ENCODE measurements at places on chromosomes 1 and 21.
A peak's percentile ranks its signal among the peaks of the same experiment; 100 is the strongest.

DNA sequence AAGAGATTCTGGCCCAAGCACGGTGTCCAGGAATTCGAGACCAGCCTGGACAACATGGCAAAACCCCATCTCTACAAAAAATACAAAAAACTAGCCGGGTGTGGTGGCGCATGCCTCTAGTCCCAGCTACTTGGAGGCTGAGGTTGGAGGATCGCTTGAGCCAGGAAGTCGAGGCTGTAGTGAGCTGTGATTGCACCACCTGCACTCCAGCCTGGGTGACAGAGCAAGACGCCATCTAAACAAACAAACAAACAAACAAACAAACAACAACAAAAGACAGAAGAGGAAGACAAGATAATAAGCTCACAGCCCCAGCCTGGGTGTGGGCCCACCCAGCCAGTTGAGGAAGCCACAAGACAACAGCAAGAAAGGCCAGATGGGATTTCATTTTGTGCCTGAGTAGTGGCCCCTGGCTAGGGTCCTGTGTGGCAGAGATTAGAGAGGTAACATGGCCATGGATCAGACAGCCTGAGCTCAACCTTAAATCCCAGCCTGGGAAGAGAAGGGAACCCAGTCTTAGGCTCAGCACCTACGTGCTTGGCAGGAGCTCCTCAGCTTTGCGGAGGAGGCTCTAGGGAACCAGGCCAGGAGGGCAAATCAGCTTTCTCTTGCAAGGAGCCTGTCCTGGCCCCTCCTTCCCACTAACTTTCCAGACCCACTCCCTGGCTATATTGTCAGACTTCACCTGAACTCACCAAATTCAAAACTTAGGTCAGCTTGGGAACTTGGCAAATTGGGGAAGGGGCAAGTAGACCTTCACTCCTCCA, 4.9 kb upstream of the BEST4 start:
- no peak for DNase-seq

GRCh38 chr1:21587602-21587953, 78.4 kb downstream of the ALPL start:
- no peak for DNase-seq

GRCh38 chr1:2588661-2589430, 2.3 kb downstream of the PRXL2B start:
- DNase-seq = no peak

- no peak for DNase-seq
Measured at GRCh38 chr1:64564891-64565290, 95.0 kb downstream of the CACHD1 start.

DNA sequence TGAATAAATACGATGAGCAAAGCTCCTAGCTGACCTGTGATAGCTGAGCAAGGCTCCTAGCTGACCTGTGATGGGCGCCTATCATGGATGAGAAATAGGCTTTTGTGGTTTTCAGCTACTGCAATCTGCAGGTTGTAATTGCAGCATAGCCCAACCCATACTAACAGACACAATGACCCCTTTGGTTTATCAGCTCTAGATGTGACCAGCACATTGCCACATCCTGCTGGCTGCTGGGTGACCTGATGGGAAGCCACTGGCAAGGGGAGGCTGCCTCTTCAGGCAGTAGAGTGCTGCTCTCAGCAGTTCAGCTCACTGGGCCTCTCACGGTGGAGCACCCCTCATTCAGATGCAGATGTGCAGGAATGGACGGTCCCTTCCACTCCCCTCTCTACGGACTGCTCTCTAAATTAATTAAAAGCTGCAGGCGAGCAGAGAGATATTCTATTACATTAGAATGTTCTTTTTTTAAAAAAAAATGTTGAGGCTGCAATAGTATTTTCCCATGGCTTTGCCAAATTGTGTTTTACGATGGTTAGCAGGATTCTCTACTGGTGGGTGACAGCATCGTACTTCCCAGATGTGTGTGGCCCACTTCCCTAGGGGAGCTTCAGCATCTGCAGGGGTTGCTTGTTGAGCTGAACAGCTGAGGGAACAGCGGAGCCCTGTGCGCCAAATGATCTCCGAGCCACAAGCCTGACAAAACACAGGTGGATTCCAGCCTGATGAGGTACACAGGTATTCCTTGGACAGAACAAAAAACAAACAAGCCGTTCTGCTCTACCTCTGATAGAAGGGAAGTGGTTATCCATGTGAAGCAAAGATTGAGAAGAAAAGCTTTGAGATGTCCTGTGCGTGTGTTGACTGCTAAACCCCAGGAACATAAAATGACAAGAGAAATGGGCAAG, 65.0 kb downstream of the SYT6 start:
- DNase-seq = no peak

DNA sequence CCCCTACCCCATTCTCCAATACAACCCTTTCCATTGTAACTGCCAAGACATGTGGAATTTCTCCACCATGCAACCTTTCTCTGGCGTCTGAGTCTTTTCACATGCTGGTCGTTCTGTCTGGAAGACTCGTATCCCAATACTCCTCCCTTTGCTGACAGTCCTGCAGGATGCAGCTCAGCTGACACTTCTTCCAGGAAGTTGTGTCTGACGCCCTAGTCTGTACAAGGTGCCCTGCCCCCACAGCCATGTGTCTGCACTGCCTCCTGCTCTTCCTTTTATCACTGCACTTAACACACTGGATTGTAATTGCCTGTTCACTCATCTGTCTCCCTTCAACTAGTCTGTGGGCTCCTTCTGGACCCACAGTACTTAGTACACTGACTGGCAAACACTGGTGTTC, 188.0 kb downstream of the LMX1A start:
- DNase-seq = no peak

GRCh38 chr1:25971066-25971810, 26.6 kb downstream of the PAFAH2 start:
- DNase-seq = no peak

- no peak for DNase-seq
Measured at GRCh38 chr1:184649451-184649888, 105.2 kb downstream of the EDEM3 start.

DNA sequence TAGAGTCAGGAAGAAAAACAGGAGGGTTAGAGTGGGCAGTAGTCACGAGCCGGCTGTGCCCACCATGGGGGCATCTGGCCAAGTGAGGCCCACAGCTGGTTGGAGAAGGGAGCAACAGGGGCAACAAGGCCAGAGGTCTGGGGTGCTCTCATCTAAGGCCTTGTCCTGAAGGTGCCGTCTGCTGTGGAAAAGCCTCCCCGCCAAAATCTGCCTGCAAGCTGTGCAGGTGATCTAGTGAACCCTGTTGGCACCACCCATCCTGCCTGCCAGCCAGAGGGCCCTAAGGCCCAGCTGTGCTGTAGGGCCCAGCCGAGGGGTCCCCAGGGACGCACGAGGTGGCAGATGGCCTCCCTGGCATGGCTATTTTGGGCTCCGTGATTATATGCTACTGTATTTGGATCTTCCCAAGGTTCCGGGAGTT, 51.3 kb downstream of the LGR6 start:
- DNase-seq = no peak

- no peak for DNase-seq
Measured at GRCh38 chr1:187045371-187045770, 216.6 kb downstream of the PLA2G4A start.

- DNase-seq = no peak
Measured at GRCh38 chr1:56525489-56526041, 53.8 kb downstream of the PLPP3 start.

DNA sequence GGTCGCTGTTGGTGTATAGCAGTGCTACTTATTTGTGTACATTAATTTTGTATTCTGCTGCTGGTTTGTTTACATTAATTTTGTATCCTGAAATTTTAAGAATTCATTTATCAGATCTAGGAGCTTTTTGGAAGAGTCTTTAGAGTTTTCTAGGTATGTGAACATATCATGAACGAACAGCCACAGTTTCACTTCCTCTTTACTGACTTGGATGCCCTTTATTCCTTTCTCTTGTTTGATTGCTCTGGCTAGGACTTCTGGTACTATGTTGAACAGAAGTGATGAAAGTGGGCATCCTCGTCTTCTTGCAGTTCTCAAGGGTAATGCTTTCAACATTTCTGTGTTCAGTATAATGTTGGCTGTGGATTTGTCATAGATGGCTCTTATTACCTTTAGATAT, 1757.9 kb downstream of the BRINP3 start:
- DNase-seq = no peak

DNA sequence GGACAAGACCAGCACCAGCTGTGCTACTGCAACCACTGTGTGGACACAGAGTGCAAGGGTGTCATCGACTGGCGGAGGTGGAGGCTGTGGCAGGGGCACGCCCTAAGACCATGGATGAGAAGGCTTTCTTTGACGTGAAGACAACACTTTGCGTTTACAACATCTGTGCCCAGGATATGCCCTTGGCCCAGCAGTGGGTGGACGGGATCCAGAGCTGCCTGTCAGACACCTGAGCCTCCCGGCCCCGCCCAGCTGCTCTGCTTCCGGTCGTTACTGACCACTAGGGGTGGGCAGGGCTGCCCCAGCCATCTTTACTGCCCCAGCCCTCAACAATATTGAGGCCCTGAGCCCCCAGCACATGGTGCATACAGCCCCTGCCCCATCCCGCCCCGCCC, 21.4 kb upstream of the NPPB start:
- DNase-seq = no peak

GRCh38 chr1:8541961-8542521, 224.1 kb downstream of the SLC45A1 start:
- no peak for DNase-seq

GRCh38 chr1:209870151-209870831, 42.5 kb downstream of the UTP25 start:
- no peak for DNase-seq

DNA sequence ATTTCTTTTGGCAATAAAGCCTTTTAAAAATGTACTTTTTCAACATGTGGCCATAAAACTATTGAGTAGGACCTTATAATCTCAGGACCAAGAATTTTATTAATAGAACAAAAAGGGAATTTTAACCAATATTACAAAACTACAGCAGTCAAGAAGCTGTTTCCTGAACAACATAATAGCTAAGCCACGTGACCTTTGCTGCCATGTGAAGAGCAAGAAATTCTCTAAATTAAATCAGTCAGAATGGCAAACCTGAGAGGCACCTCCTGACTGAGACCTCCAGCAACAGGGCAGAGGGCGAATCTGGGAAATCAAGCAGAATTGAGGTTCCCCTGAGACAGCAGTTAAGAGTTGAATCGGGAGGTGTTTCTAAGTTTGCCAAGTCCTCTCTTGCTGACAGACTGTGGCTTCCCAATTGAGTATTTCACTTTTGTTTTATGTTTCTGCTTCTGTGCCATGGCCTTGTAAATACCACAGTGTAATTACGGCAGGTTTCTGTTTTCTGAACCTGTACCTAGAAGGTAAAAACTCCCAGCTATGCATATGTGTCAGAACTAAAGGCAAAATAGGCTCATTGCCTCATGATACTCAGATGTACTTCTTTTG, 358.4 kb downstream of the NTNG1 start:
- DNase-seq = no peak

DNA sequence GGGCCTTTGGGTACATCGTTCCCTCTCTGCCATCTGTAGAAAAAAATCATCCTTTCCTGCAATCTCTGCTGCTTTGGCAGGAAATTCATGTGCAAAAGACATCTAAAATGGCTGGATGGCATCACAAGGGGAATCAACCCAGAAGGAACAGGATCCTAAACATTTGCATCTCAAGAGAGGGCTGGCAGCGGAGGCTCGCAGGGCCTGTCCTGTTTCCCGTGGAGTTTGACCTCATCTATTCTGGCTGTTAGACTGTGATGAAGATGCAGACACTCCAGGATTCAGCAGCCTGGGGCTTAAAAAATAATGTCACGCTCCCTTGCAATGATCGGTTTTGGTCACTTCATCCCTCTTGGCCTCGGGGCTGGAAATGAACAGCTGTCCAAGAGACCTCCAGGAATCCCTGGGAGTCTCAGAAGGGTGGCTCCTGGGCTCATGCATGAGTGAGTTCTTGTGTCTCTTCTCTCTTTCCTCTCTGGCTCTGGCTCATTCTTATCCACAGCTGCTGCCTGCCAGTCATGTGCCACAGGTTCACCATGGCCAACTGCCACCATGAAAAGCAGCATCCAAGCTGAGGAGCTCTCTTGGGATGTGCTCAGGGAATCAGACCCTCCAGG, 16.1 kb upstream of the PCP4 start:
- no peak for DNase-seq

DNA sequence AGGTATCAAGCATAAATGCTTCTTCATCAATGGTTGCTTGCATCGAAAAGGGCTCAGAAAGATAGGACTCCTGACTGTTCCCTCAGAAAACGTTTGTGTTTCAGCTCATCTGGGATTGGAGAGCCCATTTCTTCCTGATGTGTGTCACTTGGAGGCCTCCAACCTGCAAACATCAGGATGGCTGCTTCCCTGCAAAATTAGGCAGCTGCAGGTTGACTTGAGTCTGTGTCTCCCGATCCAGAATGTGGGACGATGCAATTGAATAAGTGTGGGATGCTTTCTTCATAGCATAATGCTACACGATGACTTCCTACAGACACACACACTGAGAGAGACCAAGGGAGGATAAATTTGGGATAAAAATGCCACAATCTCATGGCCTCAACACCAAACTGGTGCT, 42.2 kb downstream of the OLIG1 start:
- no peak for DNase-seq

- DNase-seq = peak; percentile 23
Measured at GRCh38 chr1:154845879-154846278, 24.2 kb downstream of the KCNN3 start.

DNA sequence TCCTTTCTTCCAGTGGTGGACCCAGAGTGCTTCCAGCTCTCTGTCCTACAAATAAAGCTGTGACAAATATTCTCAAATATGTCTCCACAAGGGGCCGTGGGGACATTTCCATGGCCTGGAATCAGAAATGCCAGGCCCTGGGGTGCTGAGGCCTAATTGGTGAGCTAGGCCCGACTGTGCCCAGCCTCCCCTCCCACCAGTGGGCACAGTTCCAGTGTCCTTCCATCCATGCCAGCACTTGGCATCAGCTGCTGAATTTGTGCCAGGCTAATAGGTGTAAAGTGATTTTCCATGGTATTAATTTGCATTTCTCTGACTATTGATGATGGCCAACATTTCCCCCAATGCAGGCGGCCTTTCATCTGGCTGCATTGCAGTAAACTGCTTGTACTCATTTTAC, 48.5 kb upstream of the B3GALT5 start:
- peak; percentile 16 for DNase-seq

DNA sequence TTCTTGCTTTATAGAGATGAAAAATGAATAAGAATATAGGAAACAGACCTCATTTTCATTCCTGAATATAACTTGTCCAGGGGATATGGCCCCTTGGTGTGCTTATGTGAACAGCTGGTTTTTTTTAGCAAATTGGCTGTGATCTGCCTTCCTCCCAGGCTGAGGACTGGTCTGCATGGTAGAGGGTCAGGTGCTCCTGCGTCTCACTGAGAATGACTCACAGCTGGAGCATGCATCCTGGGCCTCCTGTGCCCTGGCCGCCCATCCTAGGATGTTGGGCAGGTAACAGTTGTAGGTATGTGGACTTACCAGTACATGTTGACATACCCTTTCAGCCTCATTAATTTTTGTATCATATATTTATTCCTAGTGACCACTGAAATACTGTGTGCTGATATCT, 29.8 kb downstream of the AGT start:
- DNase-seq = no peak

GRCh38 chr1:51818487-51818886, 60.0 kb downstream of the NRDC start:
- DNase-seq = no peak

DNA sequence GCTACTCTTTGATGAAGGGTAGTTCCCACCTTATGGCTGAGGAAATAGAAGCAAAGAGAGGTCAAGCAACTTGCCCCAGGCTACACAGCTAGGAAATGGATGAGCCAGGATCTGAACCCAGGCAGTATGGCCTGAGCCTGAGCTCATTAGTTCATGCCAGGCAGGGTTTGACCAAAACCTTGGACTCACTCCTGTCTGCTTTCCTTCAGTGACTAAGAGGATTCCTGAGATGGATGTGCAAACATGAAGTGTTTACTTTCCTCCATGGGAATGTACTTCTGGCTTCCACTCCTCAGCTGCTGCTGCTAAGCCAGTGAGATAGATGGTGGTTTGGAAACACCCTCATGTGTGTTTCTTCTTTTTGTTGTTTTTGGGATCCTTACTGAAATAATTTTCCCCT, 35.1 kb upstream of the ERRFI1 start:
- DNase-seq = no peak
